Amniotic epithelial cell (primary cell): ENCODE measurements at places on chromosomes 1 and 21.

DNA sequence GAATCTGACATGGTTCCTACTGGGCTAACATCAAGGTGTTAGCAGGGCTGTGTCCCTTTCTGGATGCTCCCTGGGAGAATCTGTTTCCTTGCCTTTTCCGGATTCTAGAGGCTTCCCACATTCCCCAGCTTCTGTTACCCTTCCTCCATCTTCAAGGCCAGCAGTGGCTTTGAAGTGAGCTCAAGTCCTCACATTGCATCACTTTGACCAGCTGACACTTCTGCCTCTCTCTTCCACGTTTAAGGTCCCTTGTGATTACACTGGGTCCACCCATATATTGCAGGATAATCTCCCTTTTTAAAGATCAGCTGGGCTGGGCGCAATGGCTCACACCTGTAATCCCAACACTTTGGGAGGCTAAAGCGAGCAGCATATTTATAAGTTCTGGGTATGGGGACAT lies 33.1 kb downstream of the CNST start:
- no peak for DNase-seq

DNA sequence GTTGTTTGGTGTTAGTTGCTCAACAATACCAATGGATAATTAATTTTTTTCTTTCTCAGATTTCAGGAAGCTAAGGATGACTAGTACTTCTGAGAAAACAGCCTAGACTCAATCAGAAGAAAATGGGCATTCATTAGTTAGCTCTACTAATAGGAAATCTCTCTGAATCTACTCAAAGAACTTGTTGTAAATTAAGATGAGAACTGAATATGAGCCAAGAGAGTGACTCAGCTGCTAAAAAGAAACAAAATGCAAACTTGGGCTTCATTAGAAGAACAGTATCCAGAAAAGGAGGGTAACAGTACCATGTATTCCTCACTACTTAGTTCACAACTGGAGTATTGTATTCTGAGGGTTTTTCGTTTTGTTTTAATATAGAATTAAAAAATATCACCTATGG lies 12.5 kb downstream of the FOXJ3 start:
- DNase-seq, result no peak

DNA sequence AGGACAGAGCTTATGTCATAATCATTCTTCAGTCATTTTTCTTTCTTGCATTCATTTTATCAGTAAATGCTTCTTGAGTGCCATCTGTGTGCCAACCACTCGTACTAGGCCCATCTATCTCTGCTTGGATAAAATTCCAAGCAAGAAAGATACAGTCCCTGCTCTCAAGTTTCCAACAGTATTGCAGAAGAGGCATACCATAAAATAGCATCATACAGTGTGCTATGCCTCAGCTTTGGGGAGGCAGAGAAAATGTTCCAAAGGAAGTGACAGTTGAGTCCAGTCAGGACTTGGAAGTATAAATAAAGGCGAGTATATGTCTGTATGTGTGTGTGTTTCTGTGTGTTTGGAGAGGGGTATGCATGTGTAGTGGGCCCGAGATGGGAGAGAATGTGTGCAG lies 113.4 kb upstream of the HOOK1 start:
- peak; percentile 78 for DNase-seq

- DNase-seq, result no peak
Measured at GRCh38 chr1:117479086-117479485, 111.8 kb downstream of the MAN1A2 start.

GRCh38 chr1:19744335-19744743 lies 55.4 kb downstream of the TMCO4 start:
- no peak for DNase-seq

- DNase-seq, result no peak
Measured at GRCh38 chr1:16354619-16355018, 2.3 kb upstream of the FBXO42 start.

DNA sequence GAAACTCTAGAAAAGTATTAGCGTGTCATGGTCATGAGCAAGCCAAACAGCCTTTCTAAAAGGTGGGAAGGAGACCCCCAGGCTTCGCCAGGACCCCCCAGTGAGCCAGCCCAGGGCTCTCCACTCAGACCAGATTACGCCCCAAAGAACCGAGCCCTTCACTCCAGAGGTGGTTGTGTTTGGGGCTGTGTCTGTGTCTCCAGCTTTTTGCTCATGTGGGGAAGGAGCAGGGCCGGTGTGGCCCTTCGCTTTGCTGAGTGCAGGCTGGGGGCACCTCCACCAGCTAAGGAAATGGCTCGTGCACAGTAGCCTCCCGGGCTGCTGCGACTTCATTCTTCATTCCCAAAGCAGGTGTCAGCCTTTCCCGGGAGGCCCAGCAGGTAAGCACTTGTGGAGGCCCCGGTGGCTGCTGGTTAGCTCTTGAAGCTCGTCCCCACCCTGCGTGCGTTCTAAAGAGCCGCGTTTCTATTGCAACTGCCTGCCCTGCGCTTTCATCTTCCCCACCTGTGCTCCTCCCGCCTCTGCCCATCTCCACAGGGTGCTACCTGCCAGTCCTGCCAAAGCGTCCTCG lies 531 bp downstream of the TSPEAR start:
- no peak for DNase-seq

DNA sequence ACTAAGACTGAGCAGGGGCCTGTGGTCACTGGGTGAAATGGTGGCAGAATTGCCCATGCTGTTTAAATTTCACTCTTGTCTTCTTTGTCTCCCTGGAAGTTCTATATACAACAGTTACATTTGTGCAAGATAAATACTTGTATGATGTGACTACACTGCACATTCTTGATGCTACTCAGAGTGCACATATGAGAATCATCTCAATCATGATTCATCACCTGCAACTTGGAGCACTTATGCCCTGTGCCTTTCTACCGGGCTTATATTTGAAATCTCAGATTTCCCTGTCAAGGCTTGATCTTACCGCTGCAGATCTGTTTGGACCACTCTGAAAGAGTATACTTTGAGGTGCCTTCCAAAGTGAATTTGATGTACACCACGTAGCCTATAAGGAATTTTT lies 10.6 kb downstream of the PGM1 start:
- DNase-seq, result no peak

DNA sequence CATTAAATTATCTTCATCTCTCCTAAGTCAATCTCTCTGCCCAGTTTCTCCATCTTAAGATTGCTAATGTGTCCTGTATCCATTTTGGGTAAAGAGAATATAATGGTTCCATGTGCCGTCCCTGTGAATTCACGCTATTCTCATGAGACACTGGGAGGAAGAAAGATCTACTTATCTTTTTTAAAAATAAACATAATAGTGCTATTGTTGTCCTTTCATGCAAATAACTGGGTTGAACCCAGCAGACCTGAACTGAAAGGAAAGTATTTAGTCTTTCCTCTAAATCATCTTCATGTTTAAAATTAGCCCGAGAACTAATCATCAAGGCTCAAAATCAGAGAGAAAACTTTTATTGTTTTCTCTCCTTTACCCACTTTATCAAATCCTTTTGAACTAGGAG lies 22.4 kb downstream of the SLAMF1 start:
- no peak for DNase-seq

DNA sequence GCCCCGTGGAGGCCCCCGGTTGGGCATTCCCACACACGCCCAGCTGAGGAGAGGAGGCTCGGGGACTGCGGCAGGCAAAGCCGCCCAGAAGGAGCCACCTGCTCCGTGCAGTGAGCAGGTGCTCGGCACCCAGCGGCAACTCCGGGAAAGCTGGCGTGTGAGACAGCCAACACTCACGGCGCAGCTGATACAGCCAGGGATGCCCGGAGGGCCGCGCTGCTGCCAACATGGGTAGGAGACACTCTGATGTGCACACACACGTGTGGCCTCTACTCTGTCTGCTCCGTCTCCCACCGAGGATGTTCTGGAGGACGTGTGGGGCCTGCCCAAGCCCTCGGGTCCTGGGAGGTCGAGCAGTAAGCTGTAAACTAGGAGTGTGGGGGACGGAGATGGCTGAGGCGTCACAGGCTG lies 12.9 kb downstream of the MORN1 start:
- no peak for DNase-seq

GRCh38 chr1:54850737-54851136 lies 36.3 kb downstream of the DHCR24 start:
- peak; percentile 99 for DNase-seq

DNA sequence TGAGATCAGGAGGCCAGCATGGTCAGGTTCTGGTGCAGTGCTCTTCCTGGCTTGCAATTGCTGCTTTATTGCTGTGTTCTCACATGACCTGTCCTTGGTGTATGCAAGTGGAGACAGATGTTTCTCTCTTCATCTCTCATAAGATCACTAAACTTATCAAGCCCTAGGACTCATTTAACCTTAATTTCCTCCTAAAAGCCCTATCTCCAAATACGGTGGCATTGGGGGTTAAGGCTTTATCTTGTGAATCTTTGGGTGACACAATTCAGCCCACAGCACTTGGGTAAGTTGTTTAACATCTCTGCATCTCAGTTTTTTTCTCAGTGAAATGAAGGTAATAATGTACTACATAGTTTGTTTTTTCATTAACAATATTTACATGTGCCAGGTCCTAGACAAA lies 152.4 kb downstream of the RWDD3 start:
- no peak for DNase-seq

DNA sequence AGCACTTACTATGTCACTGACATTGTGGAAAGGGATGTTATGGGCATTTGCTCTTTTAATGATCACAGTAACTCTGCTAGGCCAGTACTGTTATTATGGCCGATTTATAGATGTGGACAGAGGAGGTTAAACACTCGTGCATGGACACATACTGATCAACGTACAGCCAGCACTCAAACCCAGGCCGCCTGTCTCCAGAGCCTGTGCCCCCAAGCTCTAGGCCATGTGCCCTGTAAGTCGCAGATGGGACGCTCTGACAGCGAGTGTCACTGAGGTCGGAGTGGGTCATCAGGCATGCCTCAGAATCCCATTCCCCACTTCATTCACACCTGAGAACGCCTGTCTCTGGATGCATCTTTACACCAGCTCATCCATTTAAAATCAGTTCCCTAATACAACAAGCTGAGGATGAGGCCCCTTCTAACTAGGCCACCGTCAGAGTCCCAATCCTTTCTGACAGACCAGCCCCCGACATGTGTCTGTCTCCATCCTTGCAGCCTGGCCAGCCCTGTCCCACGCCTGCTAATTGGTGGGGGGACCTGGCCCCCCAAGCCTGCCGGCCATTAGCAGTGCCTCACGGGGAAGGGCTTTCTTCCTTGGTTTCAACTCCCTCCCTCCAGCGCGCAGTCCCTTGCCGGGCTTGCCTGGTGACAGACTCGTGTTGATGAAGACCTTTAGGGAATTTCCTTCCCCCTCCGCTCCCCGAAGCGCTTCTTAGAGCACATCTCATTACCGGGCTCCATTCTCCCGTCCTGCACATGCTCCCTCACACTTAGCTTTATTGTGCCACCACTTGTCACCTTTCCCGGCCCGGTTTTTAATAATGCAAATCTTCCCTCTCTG lies 436.8 kb downstream of the KIF26B start:
- DNase-seq, result no peak

DNA sequence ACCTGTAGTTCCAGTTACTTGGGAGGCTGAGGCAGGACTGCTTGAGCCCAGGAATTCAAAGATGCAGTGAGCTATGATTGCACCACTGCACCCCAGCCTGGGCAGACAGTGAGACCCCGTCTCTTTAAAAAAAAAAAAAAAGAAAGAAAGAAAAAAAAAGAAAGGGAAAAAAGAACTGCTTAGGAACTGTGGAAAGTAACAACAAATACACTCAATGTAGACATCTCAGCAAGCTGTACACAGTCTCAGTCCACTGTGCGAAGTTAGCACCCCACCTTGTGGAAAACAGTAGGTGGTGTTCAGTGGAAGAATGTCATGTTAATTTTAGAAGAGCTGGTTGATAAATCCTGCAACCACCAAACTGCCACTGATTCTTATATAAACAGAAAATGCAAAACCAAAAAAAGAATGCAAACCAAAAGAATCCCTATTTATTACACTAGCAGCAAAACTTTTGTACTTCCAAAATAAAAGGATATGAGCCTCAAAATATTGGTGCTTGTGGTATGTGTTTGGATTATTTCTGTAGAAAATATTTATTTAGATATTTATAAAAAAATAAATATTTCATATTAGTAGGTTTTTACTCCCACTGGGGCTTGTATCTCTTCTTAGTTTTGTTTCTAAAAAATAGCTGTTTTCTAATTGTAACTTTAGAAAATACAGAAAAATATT lies 31.1 kb downstream of the ALG14 start:
- DNase-seq, result peak; percentile 90

GRCh38 chr1:6450943-6451373 lies 15.0 kb downstream of the TNFRSF25 start:
- DNase-seq, result no peak

GRCh38 chr1:163824006-163824405 lies 502.3 kb downstream of the NUF2 start:
- peak; percentile 29 for DNase-seq

DNA sequence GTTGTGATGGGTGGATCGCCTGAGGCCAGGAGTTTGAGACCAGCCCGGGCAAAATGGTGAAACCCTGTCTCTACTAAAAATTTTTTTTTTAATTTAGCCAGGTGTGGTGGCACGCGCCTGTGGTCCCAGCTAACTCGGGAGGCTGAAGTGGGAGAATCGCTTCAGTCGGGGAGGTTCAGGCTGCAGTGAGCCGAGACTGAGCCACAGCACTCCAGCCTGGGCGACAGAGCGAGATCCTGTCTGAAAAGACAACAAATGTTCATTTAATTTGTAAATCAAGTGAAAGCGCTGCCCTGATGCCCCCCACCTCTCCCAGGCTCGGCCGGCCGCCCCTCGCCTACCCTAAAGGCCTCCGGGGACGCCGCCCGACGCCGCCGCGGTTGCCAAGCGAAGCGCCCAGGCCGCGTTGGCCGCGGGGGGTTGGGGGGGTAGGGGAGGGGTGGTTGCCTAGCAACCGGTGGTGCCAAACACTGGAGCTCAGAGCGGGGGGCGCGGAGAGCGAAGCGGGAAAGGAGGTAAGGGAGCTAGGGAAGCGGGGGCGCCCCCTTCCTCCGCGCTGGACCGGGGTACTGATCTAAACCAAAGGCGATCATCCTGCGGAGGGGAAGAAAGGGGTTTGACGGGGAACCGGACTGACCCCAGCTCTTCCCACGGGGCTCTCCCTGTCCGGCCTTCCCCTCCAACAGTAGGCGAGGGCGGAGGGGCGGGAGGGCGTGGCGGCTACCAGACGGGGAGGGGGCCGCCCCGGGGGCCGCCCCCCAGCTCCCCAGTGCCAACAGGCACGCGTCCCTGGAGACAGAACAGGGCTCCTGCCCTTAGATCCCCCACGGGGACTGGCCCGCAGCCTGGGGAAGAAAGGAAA lies at the start of gene TEKT2:
Gene TEKT2, plus strand, starts transcription at position 460 of the 862 bp plus-strand sequence. CDS start 828 bp downstream, outside the sequence.
- DNase-seq, result peak; percentile 28
